Nucleus accumbens (tissue), 56 donors: ENCODE measurements at places on chromosomes 12 and 14.

DNA sequence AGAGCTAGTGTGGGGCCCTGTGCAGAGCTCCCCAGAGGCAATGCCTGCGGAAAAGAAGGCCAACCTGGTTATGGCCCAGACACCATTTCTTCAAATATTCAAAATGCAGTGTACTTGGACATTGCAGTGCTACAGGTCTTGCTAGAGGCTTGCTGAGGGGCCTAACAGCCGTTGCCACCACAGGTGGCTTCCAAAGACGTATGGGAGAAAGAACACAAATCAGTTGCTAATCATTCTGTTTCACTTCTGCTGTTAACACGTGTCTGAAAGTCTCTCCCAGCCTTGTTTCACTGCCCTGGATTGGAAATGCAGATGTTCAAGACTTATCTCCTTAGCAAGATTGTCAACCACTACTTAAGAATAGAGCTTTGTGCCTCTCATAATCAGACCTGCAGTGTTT is 925.9 kb downstream of the GALC start:
- no peak for DNase-seq

- DNase-seq: no peak
These were observed 3.1 kb upstream of the ARHGEF25 start for GRCh38 chr12:57607958-57608663.

GRCh38 chr14:94779713-94780112 is 9.8 kb upstream of the GSC start:
- no peak for DNase-seq

GRCh38 chr14:21070083-21070609 is at the start of gene ARHGEF40:
Gene ARHGEF40, plus strand, starts transcription at chr14:21070304. Its CDS starts 93 bp downstream, at chr14:21070397.
- DNase-seq: peak; percentile 65

DNA sequence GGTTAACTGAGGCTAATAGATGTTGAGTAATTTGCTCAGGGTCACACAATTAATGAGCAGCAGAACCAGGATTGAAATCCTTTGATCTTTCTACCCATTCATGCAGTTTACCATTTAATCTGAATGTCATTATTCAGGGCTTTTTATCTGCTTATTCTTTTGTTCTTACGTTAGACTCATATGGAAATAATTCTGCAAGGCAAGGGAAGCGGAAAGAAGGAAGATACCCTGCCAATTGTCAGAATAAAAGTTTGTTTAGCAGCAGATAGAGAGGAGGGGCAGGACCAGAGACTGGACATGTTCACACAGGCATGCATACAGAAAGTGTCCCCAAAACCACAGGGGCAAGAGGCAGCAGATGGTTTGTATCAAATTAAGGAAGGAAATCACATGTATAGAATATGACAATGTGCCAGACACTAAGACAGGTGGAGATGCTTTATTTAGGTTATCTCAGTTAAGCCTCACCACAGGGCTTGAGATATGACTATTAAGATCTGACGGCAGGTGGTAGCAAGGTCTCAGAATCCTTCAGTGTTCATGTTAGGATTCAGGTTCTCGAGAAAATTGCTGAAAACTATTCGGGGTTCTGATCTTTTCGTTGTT is 29.8 kb downstream of the BRMS1L start:
- DNase-seq: no peak

DNA sequence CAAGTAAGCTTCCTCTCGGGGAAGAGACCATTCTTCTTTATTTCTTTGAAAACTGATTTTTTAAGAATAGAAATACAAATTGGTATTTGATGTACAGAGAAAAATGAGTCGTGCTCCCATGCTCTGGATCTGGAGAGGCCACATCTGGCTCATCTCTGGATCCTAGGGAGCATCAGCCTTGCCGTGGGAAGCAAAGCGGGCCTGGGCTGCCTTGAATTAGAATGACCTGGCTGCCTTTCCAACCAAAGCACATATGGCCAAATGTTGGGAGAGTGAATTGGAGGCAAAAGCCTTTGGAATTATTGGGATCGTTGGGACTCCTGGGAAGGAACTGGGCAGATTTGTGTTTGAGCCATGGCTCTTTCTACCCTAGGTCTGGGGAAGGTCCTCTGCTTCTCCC is 80.0 kb downstream of the SLC25A47 start:
- no peak for DNase-seq

GRCh38 chr12:14921218-14921617 is 17.1 kb downstream of the ERP27 start:
- DNase-seq: no peak

- no peak for DNase-seq
These were observed 17.5 kb upstream of the VSX2 start for GRCh38 chr14:74221741-74222140.

- no peak for DNase-seq
These were observed 64.4 kb downstream of the RGS6 start for GRCh38 chr14:71996610-71997009.

- DNase-seq: no peak
These were observed 178.0 kb upstream of the CAND1 start for GRCh38 chr12:67091204-67091603.

- no peak for DNase-seq
These were observed 1.7 kb downstream of the NCOR2 start for GRCh38 chr12:124565656-124566160.

- DNase-seq: no peak
These were observed 181.3 kb downstream of the ITPR2 start for GRCh38 chr12:26651566-26652188.

GRCh38 chr12:32151552-32151951 is 44.9 kb downstream of the BICD1 start:
- no peak for DNase-seq

- DNase-seq: no peak
These were observed 98.8 kb downstream of the CALM1 start for GRCh38 chr14:90495357-90496276.

- DNase-seq: no peak
These were observed at the start of gene CRIP2 for GRCh38 chr14:105474483-105475268. Gene CRIP2, plus strand, starts transcription at chr14:105474821. Its CDS starts 42 bp downstream, at chr14:105474863.

GRCh38 chr12:88519802-88520435 is 60.4 kb downstream of the KITLG start:
- DNase-seq: no peak

DNA sequence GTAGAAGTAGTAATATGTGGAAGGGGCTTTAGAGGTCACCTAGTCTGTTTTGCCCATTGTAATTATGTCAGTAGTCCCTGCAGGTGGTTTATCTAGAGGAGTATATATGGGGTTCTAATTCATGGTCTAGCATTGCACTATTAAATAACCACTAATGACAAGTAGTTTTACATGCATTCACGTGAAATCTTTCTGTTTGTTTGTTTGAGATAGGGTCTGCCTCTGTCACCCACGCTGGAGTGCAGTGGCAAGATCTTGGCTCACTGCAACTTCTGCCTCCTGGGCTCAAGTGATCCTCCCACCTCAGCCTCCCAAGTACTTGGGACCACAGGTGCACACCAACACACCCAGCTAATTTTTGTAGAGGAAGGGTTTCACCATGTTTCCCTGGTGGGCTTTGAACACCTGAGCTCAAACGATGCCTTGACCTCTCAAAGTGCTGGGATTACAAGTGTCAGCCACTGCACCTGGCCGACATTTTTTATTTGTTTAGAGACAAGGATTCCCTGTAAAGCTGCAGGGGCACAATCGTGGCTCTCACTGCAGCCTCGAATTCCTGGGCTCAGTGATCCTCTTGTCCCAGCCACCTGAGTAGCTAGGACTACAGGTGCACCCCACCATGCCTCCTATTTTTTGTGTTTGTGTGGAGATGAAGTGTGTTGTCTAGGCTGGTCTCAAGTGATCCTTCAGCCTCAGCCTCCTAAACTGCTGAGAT is 12.0 kb upstream of the PSEN1 start:
- no peak for DNase-seq

DNA sequence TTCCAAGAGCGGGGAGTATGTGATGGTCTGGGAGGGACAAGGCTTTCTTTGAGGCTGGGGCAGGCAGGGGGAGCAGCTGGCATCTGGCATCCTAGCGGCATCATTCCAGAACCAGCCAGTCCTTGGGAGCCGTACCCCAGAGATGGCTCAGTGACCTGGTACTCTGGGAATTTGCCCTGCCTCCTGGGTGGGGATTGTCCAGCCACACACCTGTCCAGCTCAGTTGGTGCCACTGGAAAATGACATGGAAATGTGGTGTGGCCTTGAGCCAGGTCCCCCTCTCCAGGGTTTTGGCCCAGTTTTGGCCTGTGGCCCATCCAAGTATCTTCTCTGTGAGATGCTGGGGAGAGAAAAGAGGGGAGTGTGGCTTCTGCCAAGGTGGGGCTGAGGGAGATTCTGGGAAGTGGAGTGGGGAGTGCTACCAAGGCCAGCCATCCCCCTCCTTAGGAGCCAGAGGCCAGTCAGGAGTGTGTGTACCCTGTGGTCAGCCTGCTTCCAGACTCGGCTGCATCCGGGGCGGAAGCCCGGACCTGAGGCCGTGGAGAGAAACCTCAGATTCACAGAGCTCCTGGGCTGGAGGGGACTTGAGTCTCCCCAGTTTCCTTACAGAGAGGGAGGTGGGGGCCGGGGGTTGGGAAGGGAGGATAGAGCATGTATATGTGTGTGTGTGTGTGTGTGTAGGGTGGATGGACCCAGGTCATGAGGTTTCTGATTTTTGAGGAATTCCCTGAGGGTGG is 14.7 kb upstream of the KRT80 start:
- DNase-seq: no peak

- DNase-seq: no peak
These were observed 126.7 kb downstream of the TTC6 start for GRCh38 chr14:37721976-37722659.

DNA sequence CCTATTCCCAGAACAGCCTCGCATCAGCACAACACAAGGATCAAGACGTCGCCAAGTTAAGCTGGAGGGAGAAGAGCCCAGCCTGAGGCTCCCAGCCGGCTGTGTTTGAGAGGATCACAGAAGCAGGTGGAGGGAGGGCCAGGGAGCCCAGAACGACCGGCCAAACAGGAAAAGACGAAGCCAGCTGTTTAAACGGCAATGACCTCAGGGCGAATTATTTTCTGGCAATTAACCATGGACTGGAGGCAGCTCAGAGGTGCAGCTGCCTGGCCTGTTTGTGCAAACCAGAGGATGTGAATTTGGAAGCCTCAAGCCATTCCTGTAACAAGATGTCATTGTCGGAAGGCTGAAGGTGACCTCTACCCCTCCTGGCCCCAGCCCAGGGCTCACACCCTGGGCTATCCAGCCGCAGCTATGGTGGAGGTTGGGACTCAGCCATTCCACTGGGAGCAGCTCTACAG is 175.8 kb upstream of the PRMT8 start:
- DNase-seq: no peak

DNA sequence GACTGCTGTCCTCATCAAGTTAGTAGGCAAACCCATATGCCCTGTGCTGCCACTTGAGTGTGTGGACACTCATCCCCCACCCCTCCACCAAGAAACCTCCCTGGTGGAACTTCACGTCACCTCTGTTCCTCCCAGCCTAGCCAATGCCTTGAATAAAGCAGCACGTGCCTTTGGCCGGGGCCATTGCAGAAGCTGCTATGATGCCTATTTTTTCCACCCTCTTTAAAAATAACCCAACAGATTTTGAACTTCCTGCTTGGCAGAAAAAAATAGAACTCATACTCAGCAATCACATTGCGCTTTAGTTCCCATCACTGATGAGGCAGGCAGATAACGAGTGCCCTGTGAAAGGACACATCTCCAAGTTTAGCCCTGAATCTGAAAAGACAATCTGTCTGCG is 23.1 kb upstream of the PWP1 start:
- DNase-seq: no peak

DNA sequence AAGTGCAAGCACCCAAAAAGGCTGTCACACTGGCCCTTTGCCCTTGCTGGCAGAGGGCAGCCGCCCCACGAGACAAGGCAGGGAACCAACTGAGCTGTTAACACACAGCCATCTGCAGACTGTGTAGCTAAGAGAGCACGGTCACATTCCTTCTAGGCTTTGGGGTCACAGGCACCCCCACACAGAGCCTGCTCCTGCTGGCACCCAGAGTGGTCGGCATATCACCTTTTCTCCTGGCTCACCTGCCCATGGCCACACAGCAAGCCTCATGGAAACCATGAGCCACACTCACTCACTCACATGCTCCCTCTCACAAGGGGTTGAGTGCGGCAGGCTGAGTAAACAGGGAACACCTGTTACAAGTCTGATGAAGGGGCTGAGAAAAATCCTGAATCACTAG is 214.5 kb downstream of the PCNX1 start:
- no peak for DNase-seq

- DNase-seq: no peak
These were observed 380.1 kb downstream of the ALG10 start for GRCh38 chr12:34402228-34402898.

DNA sequence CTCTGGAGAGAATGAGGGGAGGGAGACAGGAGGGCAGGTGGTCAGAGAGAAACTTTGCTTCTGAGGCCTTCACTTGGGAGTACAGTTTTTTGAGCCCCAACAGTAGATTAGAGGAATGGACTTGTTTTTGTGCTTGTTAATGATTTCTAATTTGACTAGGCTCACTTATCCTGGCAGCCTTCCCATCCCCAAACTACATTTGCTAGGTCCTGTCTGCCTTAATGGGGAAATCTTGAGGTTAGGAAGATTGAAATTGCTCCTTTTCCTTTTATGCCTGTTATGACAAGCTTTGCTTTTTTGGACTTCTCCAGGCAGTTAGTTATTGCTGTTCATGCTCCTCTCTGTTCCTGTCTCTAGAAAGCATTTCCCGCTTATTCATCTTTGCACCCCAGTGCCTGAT is 37.7 kb downstream of the SYNE2 start:
- no peak for DNase-seq

GRCh38 chr14:71244341-71244740 is 337.1 kb downstream of the PCNX1 start:
- no peak for DNase-seq

DNA sequence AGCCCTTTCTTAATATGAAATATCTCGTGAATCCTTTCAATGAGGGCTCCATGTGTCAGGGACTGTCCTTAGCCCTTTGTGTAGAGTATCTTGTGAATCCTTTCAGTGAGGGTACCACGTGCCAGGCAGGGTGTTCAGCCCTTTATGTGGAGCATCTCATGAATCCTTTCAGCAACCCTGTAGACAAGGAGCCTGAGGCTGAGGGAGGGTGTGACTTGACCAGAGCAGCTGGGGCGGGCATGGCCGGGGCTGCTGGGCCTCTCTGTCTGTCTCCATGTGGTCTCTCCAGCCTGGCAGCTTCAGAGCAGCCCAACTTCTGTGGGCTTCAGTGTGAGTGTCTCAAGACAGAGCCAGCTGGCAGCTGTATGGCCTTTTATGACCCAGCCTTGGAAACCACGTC is 140.2 kb downstream of the AACS start:
- DNase-seq: no peak

DNA sequence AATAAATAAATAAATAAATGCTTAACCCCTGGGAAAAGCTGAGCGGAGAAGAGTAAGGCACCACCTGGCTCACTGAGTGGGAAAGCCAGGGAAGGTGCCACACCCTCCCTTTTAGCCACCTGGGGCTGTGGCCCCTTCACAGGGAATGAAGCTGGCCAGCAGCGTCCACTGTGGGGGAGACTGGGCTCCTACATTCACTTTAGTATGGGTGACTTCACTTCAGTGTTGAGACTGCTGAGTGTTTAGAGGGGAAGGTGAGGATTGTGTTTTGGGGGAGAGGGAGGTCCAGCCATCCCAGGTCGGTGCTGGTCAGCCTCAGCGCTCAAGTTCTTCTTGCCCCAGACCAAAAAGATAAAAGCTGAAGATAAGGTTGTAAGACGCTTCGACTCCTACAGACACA is 1.6 kb downstream of the NAB2 start:
- DNase-seq: no peak
